ENCODE measurements at places on chromosomes 4 and X.

- DNase-seq: no peak
These were observed 1048.4 kb downstream of the NLGN4X start for GRCh38 chrX:5180135-5180741.

DNA sequence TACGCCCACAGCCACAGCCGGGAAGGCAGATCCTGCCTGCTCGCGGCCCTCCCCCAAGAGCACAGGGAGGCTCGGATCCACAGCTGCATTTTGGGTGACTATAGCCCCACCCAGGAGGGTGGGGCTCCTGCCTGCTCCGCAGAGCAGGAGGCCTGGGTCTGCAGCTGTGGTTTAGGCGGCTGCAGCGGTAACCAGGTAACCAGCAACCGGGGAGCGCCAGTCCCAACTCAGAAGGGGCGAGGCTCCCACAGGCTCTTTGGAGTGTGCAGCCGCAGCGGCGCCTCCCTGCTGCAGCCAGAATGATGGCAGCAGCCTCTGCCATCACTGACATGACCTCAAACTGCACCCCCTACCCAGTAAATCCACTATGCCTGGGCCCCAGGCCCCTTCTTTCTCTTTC lies 148.0 kb upstream of the F9 start:
- DNase-seq: no peak

DNA sequence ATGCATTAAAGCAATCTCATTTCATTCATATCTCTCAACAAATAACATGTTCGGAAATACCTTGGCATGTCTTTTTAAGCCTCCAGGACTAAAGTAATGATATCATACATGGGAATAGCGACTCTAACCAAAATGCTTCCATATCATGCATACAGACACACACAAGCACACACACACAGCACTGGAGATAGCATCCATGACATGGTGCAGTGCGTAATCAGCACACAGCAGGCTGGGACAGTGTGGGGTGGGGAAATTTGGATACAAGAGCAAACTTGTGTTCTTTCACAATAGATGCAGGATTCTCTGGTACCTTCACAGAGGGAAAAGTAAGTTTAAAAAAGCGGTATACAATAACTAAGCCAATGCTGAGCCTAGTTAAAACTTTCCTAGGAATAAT lies 132.3 kb upstream of the HPGD start:
- no peak for DNase-seq

DNA sequence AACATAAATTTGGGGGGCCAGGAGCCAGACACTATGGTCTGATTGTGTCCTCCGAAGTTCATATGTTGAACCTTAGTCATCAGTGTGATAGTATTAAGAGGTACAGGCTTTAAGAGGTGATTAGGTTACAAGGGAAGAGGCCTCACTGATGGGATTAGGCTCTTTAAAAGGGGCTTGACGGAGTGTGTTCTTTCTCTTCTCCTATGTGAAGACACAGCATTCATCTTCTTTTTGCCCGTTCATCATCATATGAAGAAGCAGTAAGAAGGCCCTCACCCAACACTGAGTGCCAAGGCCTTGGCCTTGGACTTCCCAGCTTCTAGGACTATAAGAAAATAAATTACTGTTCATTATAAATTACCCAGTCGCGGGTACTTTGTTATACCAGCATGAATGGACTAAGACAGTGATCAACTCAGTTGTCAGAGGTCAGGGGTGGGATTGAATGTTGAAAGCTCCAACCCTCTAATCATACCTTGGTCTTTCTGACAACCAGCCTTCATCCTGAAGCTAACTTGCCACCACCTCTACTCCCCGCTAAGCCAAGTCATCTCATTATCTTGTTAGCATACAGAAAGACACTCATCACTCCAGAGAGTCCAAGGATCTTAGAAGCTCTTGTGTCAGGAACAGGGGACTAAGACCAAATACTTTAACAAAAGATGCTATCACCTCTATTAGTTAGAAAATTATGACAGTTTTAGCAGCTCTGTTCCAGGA lies 543.4 kb upstream of the DIPK2B start:
- no peak for DNase-seq

- DNase-seq: no peak
These were observed 1326.3 kb downstream of the C4orf33 start for GRCh38 chr4:130422261-130422660.

DNA sequence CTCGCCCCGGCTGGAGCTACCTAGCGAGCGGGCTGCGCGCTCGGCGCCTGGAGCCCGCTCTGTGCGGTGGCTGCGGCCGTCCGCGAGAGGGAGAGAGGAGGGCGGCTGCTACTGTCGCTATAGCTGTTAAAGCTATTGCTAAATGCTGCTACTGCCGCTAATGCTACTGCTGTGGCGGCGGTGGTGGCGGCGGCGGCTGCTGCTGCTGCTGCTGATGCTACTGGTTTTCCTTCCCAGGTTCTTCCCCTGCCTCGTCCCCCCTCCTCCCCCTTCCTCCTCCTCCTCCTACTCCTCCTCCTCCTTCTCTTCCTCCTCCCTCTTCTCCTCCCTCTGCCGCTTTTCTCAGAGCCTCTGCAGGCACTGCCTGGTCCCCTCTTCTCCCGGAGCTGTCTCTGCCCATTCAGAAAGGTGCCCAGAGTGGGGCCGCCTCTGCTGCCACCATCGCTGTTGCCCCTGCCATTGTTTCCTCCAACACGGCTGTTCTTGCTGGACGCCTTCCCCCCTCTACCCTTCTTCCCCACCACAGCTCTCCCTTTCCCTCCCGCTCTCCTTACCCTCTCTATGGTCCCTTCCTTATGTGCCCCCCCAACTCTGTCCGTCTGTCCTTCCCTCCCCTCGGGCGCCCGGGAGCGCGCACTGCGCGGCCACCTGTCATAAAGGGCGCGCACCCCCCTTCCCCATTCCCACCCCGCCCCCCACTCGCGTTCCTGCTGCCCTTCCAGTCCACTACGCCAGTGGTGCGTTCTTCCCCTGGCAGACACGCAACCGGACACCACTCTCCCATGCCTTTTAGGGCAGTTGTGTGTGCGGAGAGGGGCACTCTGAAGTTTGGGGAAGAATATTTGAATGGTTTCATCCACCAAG lies at the start of gene NEXMIF:
NEXMIF (minus strand) TSS at position 228 of the 864 bp plus-strand sequence.
- no peak for DNase-seq

DNA sequence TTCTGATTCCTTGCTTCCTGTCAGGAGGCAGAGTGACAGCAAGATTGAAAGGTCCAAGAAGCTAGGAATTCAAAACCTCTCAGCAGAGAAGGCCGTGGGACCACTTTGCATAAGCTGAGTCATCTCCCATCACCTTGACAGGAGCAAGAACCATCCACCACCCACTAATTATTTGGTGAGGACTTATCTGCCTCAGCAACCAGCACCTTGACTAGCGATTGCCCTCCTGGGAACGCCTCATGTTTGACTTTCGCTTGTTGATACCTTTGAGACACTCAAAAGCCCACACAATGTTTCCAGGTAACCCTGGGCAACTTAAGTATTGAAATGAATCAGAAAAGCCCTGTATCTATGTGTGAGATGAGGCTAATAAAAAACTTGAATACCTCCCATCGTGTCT lies 233.5 kb upstream of the GYPA start:
- DNase-seq: no peak

- DNase-seq: no peak
These were observed 114.0 kb upstream of the PJA1 start for GRCh38 chrX:69279234-69279633.

DNA sequence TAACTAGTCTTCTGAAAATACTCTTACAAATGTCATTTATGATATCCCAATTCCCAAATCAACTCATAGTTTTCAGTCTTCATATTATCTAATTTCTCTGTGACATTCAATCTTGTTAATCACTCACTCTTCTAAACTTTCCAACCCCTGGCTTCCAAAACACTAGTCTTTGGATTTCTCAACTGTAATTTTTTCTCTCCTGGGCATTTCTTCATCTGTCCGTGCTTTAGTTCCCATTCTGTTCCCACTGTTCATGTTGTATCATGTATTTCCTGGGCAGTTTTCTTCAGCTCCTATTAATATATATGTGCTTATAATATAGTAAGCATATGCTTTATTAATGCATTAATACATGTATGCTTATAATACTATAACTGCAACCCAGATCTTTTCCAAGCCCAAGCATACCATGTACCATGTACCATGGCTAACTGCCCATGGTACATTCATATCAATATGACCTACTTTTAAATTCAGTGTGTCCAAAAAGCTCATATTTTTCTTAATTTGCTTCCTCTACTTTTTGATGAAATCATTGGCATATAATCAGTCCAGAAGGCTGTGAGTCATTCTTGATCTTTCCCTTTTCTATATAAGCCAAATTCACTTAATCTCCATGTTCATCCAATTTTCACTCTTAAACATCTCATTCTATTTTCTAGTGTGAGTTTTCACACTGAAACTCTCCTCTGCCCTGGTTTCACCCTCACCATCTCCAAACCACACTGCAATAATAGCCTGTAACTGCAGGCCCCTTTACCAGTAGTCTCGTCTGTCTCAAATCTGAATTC lies 21.3 kb upstream of the GK2 start:
- no peak for DNase-seq

- DNase-seq: no peak
These were observed 78.0 kb upstream of the STX18 start for GRCh38 chr4:4619821-4620220.

GRCh38 chr4:10181745-10182445 lies 65.3 kb upstream of the WDR1 start:
- no peak for DNase-seq

GRCh38 chr4:35066406-35066805 lies 1177.9 kb downstream of the ARAP2 start:
- no peak for DNase-seq

DNA sequence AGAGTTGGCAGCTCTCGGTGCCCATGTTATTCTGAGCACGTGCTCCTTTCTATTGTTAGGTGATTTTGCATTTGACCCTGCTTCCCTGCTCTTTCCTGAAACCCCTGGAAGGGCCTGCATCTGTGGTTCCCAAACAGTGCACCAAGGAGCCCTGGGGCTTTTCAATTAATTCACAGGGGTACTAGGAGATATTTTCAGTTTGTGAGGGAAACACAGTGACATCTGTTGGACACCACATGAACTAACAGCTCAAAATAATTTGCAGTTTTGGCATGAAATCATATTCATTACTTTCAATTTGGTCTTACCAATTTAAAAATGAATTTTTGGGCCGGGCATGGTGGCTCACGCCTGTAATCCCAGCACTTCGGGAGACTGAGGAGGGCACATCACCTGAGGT lies 156.6 kb downstream of the GATB start:
- peak; percentile 12 for DNase-seq

DNA sequence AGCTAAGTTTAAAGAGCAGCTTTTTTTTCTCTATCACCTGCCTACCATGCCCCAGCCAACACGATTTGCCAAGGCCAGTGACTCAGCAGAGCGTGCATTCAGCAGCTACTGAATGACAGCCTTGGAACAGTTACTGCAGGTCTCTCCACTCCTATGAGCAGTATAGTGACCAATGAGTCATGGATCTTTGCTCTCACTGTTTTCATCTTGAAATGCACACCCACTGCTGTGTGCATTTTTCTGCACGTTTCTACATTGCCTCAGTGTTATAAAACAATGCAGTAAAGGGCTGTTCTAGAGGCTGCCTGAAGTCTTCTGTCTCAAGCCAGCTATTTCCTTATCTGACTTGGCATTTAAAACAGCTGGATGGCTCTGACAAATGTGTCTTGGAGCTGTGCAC lies 66.0 kb upstream of the C4orf54 start:
- peak; percentile 32 for DNase-seq

DNA sequence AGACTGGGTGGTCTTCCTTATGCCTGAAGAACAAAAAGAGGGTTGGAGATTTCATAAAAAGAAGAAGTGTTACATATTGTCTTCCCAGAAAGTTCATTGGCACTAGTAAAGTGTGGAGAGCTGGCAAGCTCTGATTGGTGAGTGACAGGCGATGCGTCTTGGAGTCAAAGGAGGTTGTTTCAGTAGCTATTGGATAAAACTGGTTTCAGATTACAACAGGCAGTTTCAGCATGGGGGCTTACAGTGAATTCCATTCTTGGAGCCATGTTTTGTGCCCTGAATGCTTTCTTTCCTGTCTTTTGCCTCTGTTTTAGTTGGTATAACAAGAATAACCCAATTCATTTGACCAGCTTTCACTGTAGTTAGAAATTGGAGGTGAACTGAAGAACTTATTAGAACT lies 750.5 kb downstream of the ADGRL3 start:
- no peak for DNase-seq

Measured in fibroblast of the conjunctiva (primary cell).